Substantia nigra (tissue), 51 donors: ENCODE measurements at places on chromosomes 7 and 10.

- no peak for DNase-seq
These were observed 41.2 kb downstream of the SPAG6 start for GRCh38 chr10:22386503-22386902.

- no peak for DNase-seq
These were observed 318.4 kb downstream of the GLRX3 start for GRCh38 chr10:130454543-130455000.

- no peak for DNase-seq
These were observed 3.5 kb downstream of the MKRN1 start for GRCh38 chr7:140475747-140476333.

DNA sequence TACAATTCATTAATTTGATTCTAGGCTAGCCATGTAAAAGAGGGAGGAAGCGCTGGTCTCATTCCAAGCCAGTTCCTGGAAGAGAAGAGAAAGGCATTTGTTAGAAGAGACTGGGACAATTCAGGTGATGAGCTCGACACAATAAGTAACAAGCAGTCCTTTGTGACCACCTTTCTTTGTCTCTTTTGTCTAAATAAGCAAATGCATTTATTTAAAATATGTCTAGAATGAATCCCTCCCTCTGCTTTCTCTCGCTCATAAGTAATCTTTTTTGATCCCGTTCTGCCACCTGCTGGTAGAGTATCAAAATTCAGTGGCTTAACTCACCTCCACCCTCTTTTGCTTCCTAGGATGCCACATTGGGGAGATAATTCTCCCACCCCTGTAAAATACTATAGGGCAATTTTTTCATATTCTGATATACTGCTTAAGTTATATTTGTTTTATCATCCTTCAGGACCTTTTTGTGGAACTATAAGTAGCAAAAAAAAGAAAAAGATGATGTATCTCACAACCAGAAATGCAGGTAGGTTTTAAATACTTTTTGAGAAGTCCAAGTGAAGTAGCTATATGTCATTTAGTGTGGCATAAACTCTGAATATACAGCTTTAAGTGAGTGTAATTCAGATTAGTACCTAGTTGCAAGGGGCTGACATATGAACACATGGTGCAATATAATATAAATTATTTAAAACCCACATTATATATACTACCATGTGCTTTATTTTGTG is 91.5 kb downstream of the GSDME start:
- DNase-seq = no peak

GRCh38 chr10:1411956-1412355 is 325.4 kb downstream of the ADARB2 start:
- DNase-seq = no peak

DNA sequence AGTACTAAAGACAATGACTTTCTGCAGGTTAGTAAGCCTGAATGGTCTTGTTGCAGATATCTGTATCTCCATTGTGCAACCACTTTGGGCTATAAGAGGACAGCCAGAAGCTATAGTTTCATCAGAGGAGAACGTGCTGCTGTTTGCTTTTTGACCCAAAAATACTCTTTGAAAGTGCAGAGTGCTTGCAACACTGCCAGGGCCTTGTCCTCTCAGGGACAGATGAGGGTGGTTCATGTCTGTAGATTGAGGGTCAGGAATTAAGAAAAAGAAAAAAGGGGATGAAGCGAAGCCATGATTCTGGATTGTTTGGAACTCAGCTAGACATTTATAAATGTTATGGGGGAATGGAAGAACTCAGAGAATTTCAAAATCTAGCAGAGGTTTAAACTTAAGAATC is 212.5 kb downstream of the SEC23IP start:
- DNase-seq = no peak
